ENCODE measurements at places on chromosomes 13 and 19.

GRCh38 chr19:31749231-31749630 is 400.0 kb upstream of the TSHZ3 start:
- DNase-seq: no peak

DNA sequence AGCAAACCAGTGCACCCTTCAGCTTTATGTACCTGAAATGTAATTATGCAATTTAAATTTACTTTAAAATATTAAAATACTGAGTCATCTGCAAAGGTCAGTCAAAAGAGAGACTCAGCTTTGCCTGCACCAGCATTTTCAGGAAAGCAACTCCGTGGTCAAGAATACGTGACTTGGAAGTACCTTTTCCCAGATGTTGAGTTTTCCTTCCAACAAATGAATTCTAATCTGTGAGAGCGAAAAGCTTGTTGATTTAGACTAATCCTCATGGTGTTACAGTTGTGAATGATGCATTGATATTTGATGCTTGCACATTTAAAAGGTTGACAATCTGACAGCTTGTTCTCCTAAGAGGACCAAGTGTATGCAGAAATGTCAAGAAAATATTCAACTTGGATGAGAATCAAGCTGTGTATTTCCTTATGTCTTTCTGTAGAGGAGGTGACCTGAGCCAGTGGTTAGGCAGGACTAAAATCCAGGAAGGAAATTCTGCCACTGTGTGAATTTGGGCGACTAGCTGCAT is 270.4 kb downstream of the ABCC4 start:
- DNase-seq: no peak

DNA sequence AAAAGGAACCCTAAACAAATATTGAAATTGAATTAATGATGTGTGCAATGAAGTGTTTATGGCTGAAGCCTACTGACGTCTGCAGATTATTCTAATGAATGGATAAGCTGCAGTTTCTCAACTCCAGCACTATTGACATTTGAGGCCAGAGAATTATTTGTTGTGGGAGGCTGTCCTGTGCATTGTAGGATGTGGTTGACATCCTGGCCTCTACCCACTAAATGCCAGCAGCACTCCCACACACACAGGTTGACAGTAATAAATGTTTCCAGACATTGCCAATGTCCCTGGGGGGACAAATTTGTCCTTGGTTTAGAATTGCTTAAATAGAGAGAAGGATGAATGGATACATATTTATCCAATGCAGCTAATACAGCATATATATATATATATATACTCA is 19.2 kb upstream of the MYH14 start:
- no peak for DNase-seq

DNA sequence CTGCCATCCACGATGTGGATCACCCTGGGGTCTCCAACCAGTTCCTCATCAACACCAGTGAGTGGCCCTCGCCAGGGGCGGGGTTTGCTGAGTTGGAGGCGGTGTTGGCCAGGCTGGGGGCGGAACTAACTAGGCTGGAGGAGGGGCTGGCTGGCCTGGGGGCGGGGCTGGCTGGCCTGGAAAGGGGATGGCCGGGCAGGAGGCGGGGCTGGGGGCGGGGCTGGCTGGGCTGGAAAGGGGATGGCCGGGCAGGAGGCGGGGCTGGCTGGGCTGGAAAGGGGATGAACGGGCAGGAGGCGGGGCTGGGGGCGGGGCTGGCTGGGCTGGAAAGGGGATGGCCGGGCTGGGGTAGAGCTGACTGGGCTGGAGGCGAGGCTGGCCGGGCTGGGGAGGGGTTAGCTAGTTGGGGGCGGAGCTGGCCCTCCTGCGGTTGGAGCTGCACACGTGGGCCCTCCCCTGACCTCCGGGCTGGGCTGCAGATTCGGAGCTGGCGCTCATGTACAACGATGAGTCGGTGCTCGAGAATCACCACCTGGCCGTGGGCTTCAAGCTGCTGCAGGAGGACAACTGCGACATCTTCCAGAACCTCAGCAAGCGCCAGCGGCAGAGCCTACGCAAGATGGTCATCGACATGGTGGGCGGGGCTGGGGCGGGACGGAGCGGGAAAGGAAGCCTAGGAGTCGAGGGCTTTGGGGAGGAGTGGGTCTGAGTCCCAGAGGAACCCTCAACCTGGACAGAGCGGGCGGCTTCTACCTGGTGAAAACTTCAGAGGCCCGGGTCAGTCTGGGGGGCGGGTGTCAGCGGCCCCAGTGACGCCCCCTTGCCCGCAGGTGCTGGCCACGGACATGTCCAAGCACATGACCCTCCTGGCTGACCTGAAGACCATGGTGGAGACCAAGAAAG is 41.0 kb downstream of the PDE4A start:
- no peak for DNase-seq

DNA sequence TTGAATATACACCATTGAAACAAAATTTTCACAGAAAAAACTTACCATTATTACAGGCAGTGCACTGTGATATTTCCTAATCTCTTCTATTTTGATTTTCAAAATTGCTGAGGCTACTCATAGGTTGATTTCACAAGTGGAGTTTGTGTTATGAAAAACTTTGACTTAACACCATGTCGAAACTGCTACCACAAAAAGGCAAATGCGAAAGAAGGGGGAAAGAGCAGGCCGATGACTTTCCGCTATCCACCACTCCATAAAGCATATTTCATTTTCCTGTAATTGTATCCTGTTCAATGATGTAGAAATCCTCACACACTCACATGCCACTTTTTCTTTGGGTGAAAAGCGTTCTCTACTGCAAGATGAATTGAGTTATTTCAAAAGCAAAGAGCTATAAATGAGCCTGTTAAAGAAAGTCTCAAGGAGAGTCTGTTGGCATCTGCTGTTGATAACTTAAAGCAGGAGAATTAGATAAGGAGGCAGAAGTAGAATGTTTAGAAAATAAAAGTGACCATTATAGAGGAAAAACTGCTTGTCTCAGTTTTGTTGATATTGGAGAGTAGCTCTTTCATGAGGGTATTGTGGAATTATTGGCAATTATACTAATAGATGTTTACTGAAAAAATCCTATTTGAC is 18.8 kb downstream of the KL start:
- DNase-seq: no peak

- no peak for DNase-seq
Measured at GRCh38 chr13:52911340-52911739, 62.9 kb upstream of the PCDH8 start.

DNA sequence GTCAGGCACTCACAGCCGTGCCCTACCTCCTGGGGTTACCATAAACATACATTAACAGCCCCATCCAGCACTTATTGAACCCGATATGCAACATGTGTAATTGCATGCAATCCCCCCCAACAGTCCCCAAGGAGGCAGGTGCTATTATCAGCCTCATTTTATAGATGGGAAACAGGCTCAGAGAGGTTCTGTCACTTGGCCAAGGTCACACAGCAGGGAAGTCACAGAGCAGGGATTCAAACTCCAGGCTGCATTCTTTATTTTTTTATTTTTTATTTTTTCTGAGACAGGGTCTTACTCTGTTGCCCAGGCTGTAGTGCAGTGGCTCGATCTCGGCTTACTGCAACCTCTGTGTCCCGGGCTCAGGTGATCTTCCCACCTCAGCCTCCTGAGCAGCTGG is 38.4 kb upstream of the TNFAIP8L1 start:
- no peak for DNase-seq

DNA sequence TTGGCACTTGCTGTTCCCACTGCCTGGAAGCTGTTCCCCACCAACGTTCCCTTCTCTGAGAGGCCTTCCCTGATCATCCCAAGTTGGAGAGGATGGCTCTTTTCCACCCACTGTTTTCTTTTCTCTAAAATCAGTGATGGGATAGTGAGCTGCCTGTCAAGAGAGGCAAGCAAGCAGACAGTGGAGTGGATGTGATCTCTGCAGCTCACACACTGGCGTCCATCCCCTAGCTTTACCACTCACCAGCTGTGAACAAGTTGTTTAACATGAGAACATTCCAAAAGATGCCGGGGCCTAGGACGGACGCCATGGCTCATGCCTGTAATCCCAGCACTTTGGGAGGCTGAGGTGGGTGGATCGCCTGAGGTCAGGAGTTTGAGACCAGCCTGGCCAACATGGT is 28.0 kb upstream of the SEMA6B start:
- DNase-seq: no peak

DNA sequence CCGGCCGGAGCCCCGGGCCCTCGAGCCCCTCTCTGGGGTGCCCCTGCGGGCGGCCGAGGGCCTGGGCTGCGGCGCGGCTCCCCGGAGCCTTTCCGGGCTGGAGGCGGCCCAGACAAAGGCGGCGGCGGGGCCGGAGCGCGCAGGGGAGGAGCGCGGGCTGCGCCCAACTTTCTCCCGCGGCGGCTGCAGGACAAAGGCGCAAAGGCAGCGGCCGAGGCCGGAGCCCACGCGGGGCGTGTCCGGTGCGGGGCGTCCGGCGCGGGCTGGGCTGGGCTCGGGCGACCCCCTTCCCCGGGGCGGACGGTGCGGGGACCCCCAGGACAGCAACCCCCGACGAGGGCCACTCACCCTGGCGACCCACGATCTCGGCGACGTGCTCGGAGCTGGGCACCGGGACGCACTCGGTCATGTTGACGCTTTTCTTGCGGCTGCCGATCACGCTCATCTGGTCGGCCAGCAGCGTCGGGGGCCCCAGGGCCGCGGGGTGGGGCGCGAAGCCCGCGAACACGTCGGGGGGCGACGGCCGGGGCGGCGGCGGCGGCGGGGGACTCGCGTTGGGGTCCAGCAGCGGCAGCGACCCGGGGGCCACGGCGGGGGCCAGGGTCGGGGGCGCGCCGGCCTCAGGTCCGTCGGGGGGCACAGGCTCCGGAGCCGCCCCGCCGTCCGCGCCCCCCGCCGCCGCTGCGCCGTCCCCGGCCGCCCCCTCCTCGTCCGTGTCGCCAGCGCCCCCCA is 843 bp downstream of the MEX3D start:
- DNase-seq: no peak

GRCh38 chr19:55071129-55071502 is 4.6 kb upstream of the EPS8L1 start:
- no peak for DNase-seq

- DNase-seq: no peak
Measured at GRCh38 chr19:17610384-17610783, 54.9 kb downstream of the COLGALT1 start.

- DNase-seq: no peak
Measured at GRCh38 chr19:3608079-3608641, 1.5 kb upstream of the TBXA2R start.

GRCh38 chr13:94080527-94080926 is 399.0 kb downstream of the DCT start:
- DNase-seq: no peak

GRCh38 chr19:38317104-38317612 is 1.4 kb upstream of the YIF1B start:
- DNase-seq: no peak

DNA sequence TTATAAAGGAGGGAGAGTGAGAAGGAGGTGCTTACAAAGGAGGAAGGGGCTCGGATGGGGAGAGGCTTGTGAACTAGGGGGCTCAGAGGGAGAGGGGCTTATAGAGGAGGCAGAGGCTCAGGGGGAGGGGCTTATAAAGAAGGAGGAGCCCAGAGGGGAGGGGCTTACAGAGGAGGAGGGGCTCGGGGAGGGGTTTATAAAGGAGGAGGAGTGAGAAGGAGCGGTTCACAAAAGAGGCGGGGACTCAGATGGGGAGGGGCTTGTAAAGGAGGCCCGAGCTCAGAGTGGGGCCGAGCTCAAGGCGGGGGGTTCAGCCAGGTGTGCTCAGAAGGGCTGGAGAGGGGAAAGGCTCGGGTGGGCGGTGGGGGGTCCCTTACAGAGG is 500 bp downstream of the SMIM24 start:
- DNase-seq: no peak

GRCh38 chr19:50912727-50913716 is 1.8 kb upstream of the KLK4 start:
- no peak for DNase-seq

DNA sequence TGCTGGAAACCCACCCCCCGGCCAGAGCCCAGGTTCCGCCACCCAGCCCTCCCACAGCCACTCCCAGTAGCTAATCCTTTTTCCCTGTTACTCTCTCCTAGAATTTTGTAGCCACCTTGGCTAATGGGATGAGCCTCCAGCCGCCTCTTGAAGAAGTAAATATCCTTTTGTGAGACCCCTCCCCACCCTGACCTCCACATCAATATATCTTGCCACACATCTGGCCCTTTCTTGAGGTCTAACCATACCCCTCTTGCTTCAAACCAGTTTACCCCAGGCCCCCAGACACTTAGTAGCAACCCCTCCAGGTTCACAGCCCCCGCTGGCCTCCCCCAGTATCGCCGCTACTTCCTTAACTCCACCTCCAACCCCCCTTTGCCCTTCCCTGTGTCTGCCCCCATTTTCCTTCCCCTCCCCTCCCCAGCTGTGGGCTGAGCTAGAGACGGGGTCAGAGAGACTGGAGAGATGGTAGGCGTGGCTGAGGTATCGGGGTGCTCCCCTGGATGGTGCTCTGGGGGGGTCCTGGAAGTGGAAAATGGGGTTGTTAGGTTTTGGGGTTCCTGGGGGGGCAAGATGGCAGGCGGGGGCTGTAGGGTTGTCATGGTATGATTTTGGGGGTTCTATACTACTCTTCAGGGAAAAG is 2.8 kb downstream of the PRMT1 start:
- DNase-seq: peak; percentile 67

DNA sequence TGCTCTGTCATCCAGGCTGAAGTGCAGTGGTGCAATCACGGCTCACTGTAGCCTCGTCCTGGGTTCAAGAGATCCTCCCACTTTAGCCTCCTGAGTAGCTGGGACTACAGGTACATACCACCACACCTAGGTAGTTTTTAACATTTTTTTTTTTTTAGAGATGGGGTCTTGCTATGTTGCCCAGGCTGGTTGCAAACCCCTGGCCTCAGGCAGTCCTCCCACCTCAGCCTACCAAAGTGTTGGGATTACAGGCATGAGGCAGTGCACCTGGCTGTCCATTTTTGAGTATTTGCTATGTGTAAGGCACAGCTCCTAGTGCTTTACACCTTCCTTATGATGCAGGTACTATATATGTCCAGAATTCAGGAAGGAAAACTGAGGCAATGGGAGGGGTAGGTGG is 138.8 kb upstream of the ZNF536 start:
- no peak for DNase-seq

- no peak for DNase-seq
Measured at GRCh38 chr13:67372868-67373464, 142.8 kb upstream of the PCDH9 start.

GRCh38 chr19:44816301-44816700 is 7.4 kb downstream of the BCAM start:
- DNase-seq: peak; percentile 72

DNA sequence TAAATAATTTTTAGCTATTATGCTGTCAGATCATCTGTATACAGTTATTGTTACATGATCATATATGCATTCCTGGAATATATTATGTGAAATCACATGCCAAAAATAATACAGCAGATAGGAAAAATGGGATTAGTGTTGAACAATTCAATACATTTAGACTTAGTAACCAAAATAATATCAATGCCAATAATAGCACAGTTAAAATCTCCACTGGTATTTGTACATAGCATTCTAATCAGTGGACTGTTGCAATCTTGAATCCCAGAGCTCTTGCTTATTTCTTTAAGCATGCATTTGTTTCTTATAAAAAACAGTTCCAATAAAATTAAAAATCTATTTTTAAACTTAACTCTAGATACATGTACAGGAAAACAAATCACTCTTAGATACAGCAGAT is 2772.2 kb downstream of the PCDH9 start:
- no peak for DNase-seq

- DNase-seq: no peak
Measured at GRCh38 chr19:3673506-3674439, 26.5 kb downstream of the PIP5K1C start.

Measured in NCI-H524 treated with DMSO at 0.1 percent for 48 hours (cell line).